Activated CD4-positive, alpha-beta memory T cell treated with anti-CD3 and anti-CD28 coated beads for 36 hours (primary cell): ENCODE measurements at places on chromosomes 4 and X. TPM values are rescaled to one million over a fixed set of nuclear protein-coding genes. Genes with fewer than 3 reads are reported as not detected.

The MYL5 gene
- 12.4 TPM for total RNA-seq

The RTL9 gene
- not detected for total RNA-seq

GRCh38 chrX:2242326-2242725 lies 258.4 kb downstream of the DHRSX start:
- no peak for DNase-seq
- H3K4me3 ChIP-seq = no peak overlapping the region
- no peaks in the 10 kb centered on the region for H3K27me3 ChIP-seq
- no peaks in the 10 kb centered on the region for H3K4me1 ChIP-seq

DNA sequence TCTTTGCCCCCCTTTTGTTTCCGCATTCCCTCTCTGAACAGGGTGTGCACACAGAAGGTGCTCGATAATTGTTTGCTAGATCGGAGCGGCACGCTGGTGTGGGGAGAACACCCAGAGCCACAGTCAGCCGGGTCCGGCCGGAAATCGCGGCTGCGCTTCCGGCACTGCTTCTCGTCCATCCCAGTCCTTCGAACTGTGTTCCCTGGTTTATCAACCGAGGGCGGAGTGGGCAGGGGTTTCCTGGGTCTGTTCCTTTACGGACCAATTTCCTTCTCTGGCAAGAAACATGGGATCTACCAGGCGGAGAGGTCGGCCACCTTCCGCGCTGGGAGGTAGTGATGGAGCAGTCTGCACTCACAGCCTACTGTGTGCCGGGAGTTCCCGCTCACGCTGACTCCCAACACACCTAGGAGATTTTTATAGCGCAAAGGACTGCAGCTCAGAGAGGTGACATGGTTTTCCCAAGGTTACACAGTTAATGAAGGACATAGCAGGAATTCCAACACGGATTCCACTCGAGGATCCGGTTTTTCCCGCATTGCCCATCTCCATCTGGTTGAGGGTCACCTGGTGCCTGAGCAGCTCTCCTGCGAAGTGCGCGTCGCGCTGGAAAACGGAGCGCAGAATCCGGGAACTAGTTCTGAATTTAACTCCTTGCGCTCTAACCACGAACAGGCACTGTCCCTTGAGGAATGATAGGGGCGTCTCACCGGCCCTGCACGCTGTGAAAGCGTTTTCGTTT lies 6.8 kb downstream of the MSX1 start:
- H3K4me3 ChIP-seq = peak overlapping the region; percentile 59
- no peak overlapping the region for H3K27ac ChIP-seq
- peaks cover 22% of the 10 kb centered on the region for H3K4me1 ChIP-seq
- peaks cover 77% of the 10 kb centered on the region for H3K27me3 ChIP-seq
- H3K36me3 ChIP-seq = peaks cover 2% of the 10 kb centered on the region

DNA sequence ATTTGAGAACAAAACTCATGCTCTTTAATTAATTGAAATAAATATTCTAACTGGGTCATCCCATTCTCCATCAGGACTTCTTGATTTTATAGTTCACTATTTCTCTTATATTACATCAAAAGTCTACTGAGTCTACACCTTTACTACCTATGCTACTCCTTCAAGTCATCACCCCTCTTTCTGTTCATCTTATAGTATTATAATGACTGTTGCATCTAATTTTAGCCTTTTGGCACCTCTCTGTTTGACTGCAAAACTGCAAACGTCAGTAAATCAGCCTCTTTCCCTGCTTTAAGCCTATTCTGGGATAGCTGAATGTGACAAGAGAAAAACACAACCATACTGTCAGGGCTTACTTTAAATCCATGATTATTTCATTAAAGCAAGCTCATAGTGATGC lies 639.1 kb downstream of the GABRG1 start:
- no peaks in the 10 kb centered on the region for H3K27me3 ChIP-seq
- no peak for DNase-seq
- no peaks in the 10 kb centered on the region for H3K36me3 ChIP-seq
- H3K4me1 ChIP-seq = no peaks in the 10 kb centered on the region
- no peak overlapping the region for H3K4me3 ChIP-seq

- H3K4me3 ChIP-seq = peak overlapping the region; percentile 79
- DNase-seq = peak; percentile 72
- peaks cover 12% of the 10 kb centered on the region for H3K36me3 ChIP-seq
- no peaks in the 10 kb centered on the region for H3K27me3 ChIP-seq
- H3K4me1 ChIP-seq = peaks cover 42% of the 10 kb centered on the region
Measured at GRCh38 chr4:103075894-103076746, 441 bp downstream of the SLC9B2 start.

- H3K27ac ChIP-seq = no peak overlapping the region
- H3K4me1 ChIP-seq = no peaks in the 10 kb centered on the region
- H3K27me3 ChIP-seq = peaks cover 8% of the 10 kb centered on the region
- H3K4me3 ChIP-seq = no peak overlapping the region
Measured at GRCh38 chr4:123361195-123361861, 35.3 kb upstream of the SPRY1 start.

The FAM47E gene
- total RNA-seq = not detected

The NR3C2 gene
- total RNA-seq = 4.3 TPM

GRCh38 chr4:56850910-56851309 lies 29.4 kb upstream of the SPINK2 start:
- H3K4me1 ChIP-seq = no peaks in the 10 kb centered on the region
- H3K27me3 ChIP-seq = no peaks in the 10 kb centered on the region
- no peak overlapping the region for H3K4me3 ChIP-seq
- no peaks in the 10 kb centered on the region for H3K36me3 ChIP-seq
- no peak overlapping the region for H3K27ac ChIP-seq

The PRRG1 gene
- not detected for total RNA-seq

The MAGEA2 gene
- total RNA-seq = not detected

GRCh38 chrX:68650491-68650890 lies 3.0 kb downstream of the STARD8 start:
- H3K4me1 ChIP-seq = no peaks in the 10 kb centered on the region
- no peak overlapping the region for H3K27ac ChIP-seq
- DNase-seq = no peak
- no peaks in the 10 kb centered on the region for H3K36me3 ChIP-seq

- no peak overlapping the region for H3K4me3 ChIP-seq
- H3K27ac ChIP-seq = no peak overlapping the region
- H3K36me3 ChIP-seq = no peaks in the 10 kb centered on the region
- H3K27me3 ChIP-seq = no peaks in the 10 kb centered on the region
- H3K4me1 ChIP-seq = no peaks in the 10 kb centered on the region
- no peak for DNase-seq
Measured at GRCh38 chr4:137226221-137226620, 306.1 kb downstream of the PCDH18 start.

- no peak overlapping the region for H3K4me3 ChIP-seq
- H3K36me3 ChIP-seq = no peaks in the 10 kb centered on the region
- no peak overlapping the region for H3K27ac ChIP-seq
- no peaks in the 10 kb centered on the region for H3K27me3 ChIP-seq
- DNase-seq = no peak
Measured at GRCh38 chr4:169369634-169370033, 98.9 kb upstream of the SH3RF1 start.

The TSPAN7 gene
- total RNA-seq = 0.73 TPM

DNA sequence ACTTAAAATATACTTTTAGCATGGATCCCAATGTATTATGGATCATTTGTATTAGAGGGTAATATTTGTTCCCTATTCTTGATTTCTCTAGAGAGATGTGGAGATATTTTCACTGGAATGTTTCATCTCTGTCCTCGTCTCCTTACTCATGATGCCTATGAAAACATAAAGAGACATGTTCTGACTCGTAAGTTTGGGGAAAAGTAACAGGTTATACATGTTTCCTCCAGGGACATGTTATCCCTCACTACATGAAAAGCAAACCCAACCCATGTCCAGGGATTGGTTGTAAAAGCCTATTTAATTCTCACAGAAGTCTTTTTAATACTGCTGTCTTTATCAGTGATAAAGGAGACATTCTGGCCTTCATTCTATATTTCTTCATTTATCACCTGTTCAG lies 621.4 kb downstream of the GABRG1 start:
- H3K4me3 ChIP-seq = no peak overlapping the region
- no peak overlapping the region for H3K27ac ChIP-seq
- H3K27me3 ChIP-seq = no peaks in the 10 kb centered on the region
- DNase-seq = no peak
- no peaks in the 10 kb centered on the region for H3K36me3 ChIP-seq

DNA sequence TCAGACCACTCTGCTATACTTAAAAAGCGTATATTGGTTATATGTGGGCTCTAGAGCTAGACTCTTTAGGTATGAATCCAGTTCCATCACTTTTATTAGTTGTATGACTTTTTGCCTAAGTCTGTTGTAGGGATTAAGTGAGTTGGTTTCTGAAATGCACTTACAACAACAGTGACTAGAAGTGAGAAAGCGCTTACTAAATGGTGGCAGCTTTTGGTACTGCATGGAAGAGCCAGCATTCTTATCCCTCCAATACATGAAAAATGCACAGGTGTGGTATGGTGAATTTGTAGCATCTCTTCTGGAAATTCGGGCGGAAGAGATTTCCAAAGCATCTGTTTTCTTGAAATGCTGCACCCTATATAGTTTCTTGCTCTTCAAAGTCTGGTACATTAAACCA lies 117.1 kb downstream of the SPANXA1 start:
- H3K27me3 ChIP-seq = no peaks in the 10 kb centered on the region
- H3K36me3 ChIP-seq = no peaks in the 10 kb centered on the region
- H3K4me1 ChIP-seq = no peaks in the 10 kb centered on the region

The CENPVL2 gene
- total RNA-seq = not detected

The TCEAL7 gene
- total RNA-seq = not detected

The SNX25 gene
- 21.6 TPM for total RNA-seq

The PNCK gene
- not detected for total RNA-seq

- no peak for DNase-seq
- H3K4me1 ChIP-seq = no peaks in the 10 kb centered on the region
- H3K27ac ChIP-seq = no peak overlapping the region
- H3K36me3 ChIP-seq = no peaks in the 10 kb centered on the region
- H3K27me3 ChIP-seq = no peaks in the 10 kb centered on the region
Measured at GRCh38 chr4:11801466-11802446, 373.1 kb upstream of the HS3ST1 start.

The APBB2 gene
- total RNA-seq = 1.7 TPM

GRCh38 chr4:184994010-184994622 lies 24.2 kb upstream of the HELT start:
- H3K36me3 ChIP-seq = no peaks in the 10 kb centered on the region
- no peak for DNase-seq
- no peak overlapping the region for H3K4me3 ChIP-seq

- H3K27me3 ChIP-seq = no peaks in the 10 kb centered on the region
- H3K27ac ChIP-seq = no peak overlapping the region
- no peak overlapping the region for H3K4me3 ChIP-seq
- no peaks in the 10 kb centered on the region for H3K36me3 ChIP-seq
- DNase-seq = no peak
- no peaks in the 10 kb centered on the region for H3K4me1 ChIP-seq
Measured at GRCh38 chrX:30283456-30284200, 25.6 kb downstream of the NR0B1 start.
